ENCODE measurements at places on chromosomes 13 and 19.

DNA sequence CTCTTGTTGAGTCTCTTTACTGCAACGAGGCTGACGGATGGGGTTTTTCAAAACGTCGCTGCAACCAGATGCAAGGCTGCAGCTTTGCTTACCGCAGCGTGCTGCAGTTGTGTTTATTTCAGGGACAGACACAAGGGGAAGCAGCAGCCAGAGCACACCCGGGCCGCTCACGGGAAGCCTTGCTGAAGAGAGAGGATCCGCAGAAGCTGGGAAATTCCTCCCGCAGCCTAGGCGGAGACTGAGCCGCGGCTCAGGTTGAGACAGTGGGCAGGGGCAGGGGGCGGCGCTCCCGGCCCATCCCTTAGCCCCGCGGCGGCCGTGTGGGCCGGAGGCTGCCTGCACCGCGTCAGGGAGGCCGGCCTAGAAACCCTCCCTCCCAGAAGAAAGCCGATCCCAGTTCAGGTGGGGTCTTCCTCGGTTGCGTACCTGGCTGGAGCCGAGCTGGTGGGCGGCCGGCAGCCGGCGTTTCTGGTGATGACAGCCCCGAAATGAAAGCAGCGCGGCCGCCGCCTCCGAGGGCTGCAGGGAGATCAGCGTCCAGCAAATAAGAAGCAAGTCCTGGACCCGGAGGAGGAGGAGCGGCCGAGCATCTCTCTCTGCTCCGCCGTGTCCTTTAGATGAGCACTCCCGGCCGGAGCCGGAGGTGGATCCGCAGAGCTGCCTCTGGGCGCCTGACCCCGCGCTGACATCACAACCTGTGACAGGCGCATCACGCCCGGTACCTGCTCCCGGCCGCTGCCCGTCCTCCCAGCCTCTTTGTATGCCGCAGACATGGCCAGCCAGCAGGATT lies at the start of gene FRY:
Gene FRY, plus strand, starts transcription at position 750 of the 790 bp plus-strand sequence. Its CDS starts 22 bp downstream, at position 772.
- DNase-seq, result peak; percentile 35

GRCh38 chr13:86201477-86201876 lies 402.3 kb upstream of the SLITRK6 start:
- DNase-seq, result no peak

DNA sequence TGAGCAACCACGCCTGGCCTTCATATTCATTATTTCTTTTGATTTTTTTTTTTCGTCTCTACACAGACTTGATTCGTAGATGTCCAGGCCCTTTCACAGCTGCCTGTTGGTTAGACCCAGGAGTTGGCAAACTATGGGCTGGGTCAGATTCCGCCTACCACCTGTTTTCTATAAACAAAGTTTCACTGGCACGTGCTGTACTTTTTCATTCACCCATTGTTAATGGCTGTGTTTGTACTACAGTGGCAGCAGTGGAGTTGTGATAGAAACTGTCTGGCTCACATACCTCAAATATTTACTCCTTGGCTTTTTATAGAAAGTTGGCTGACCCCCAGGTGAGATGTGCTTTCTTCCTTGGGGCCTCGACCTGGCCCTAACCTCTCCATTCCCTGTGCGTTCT lies 72.9 kb upstream of the TEX29 start:
- no peak for DNase-seq

DNA sequence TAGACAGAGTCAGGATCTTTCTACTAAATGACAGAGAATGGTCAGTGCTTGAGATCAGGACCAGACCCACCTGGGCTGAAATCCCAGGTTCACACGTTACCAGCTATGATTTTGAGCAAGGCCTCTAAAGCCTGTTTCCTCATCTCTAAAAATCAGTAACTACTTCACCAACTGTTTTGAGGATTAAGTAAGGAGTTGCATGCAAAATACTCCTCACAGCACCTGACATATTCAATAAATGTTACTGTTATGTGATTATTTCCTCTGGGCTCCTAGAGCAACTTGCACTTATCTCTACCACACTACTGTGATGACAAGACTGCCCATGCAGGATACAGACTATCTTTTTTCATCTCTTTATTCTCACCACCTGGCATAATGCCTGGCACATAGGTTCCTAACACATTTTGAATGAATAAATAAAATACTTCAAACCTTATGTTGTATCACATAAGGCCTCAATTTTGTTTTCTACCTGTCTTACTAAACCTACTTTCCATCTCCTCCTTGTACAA lies 1.8 kb downstream of the KATNAL1 start:
- DNase-seq, result no peak

GRCh38 chr19:6772028-6772865 lies at the start of gene VAV1:
Gene VAV1 (plus strand): TSS chr19:6772708. CDS start chr19:6772808, 100 bp downstream.
- DNase-seq, result peak; percentile 92
